CD4-positive, alpha-beta T cell treated with Interferon alpha-2 for 1 hour (primary cell): ENCODE measurements at places on chromosomes 1 and 21.

GRCh38 chr1:235782601-235783000 is 84.1 kb downstream of the LYST start:
- DNase-seq, result no peak

DNA sequence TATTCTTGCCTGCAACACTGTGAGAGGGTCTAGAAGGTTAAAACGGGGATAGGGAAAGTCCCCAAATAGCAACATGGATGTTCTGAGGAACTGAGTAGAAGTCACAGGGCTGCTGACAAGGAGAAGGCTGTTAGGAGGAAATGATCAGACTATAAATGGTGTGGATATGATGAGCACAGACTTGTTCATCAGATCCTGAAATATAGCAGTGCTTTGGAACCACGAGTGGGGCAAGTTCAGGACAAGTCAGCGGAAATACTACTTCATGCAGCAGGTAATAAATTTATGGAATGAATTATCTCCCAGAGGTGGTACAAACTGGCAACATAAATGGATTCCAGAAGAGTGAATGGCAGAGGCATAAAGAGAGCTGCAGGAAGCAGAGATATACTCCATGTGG is 3.2 kb upstream of the KIAA0040 start:
- no peak for DNase-seq

GRCh38 chr1:51316846-51317120 is 13.6 kb downstream of the TTC39A start:
- no peak for DNase-seq

GRCh38 chr1:154628121-154628405 is 20.1 kb upstream of the ADAR start:
- DNase-seq, result no peak

DNA sequence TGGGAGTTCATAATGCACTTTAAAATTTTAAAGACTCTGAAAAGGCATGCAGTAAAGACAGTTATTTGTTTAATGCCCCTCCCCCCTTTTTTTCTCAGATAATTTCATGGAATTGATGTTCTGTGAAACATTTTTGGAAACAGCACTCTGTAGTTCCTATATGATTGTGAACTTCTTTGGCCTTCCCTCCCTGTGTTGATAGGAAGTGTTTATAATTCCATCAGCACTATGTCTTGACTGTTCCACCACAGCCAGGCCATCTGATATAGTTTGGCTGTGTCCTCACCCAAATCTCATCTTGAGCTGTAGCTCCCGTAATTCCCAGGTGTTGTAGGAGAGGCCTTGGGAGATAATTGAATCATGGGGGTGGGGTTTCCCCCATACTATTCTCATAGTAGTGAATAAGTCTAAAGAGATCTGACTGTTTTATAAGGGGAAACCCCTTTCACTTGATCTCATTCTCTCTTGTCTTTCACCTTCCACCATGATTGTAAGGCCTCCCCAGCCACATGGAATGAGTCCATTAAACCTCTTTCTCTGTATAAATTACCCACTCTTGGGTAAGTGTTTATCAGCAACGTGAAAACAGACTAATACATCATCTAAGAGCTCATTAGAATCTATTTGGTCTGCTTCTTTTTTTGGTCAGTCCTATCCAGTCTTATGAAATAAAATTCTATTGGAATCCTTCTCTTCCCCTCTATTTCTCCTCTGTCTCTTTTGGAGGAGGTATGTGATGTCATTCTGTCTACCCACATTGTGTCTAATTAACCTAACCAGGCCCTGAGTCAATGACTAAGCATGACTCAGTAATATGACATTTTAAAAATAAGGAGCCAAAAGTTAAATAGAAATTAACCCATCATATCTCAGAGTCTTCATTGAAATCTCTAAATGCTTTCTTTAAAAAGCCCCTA is 8.9 kb downstream of the CCDC185 start:
- no peak for DNase-seq

- no peak for DNase-seq
Measured at GRCh38 chr1:218703836-218704235, 358.7 kb downstream of the TGFB2 start.

- no peak for DNase-seq
Measured at GRCh38 chr21:38170704-38171682, 85.8 kb upstream of the KCNJ15 start.

GRCh38 chr1:223775054-223775453 is 62.7 kb downstream of the CAPN2 start:
- no peak for DNase-seq

GRCh38 chr1:78536427-78536826 is 45.7 kb downstream of the PTGFR start:
- DNase-seq, result no peak

- no peak for DNase-seq
Measured at GRCh38 chr1:197632005-197632404, 143.3 kb downstream of the DENND1B start.
